ENCODE measurements at places on chromosomes 3 and 15.

- DNase-seq = peak; percentile 91
Observed at GRCh38 chr15:41971089-41971894, 1.1 kb downstream of the EHD4 start.

- no peak for DNase-seq
Observed at GRCh38 chr3:162538491-162538890, 1041.9 kb downstream of the OTOL1 start.

DNA sequence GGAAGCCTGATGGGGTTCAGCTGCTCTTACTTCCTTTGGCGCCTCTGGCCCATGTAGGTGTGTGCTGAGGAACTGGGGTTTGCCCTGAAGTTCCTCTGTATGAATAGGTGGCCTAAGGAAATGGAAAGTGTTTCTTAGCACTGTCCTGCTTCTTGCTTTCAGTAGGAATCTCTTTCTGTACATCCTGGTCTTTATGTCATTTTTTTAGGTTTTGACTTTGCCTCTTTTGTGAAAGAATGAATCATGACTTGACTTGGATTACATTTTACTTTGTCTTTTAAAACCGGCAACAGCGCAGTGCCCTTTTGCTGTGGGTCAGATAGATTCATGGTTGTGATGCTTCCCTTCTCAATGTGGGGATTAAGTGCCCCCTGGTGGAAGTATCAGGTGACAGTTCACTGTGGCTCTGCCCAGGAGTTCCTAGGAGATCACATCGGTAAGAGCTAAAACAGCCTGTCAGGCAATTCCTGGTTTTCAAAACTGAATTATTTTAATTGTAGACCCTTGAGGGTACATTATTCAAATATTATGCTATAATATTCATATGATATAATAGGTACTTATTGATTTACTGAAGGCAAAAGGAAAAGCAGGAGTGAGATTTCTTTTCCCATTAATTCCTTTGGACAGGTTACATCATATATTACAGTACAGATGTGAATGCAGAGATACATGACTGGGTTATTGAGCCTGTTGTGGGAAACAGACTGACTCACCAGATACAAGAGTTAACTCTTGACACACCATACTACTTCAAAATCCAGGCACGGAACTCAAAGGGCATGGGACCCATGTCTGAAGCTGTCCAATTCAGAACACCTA lies 95.4 kb downstream of the HCN4 start:
- DNase-seq = peak; percentile 60

DNA sequence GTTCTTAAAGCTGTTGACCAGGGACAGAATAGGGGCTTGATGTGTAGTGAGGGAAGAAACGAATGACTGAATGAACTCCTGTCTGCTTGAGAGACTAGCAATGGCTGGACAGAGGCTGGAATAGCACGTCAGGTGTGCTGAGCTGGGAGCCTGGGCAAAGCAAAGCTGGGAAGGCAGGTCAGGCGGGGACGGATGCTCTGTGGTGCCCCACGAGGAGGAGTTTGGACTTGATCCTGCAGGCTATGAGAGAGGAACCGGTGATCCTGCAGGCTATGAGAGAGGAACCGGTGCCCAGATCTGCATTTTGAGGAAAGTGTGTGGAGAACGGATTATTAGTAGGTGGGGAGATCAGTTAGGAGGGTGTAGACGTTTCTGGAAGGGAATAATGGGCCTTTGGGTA lies 31.3 kb upstream of the PSTPIP1 start:
- no peak for DNase-seq

- peak; percentile 65 for DNase-seq
Observed at GRCh38 chr3:158845765-158846350, 44.0 kb downstream of the MFSD1 start.

DNA sequence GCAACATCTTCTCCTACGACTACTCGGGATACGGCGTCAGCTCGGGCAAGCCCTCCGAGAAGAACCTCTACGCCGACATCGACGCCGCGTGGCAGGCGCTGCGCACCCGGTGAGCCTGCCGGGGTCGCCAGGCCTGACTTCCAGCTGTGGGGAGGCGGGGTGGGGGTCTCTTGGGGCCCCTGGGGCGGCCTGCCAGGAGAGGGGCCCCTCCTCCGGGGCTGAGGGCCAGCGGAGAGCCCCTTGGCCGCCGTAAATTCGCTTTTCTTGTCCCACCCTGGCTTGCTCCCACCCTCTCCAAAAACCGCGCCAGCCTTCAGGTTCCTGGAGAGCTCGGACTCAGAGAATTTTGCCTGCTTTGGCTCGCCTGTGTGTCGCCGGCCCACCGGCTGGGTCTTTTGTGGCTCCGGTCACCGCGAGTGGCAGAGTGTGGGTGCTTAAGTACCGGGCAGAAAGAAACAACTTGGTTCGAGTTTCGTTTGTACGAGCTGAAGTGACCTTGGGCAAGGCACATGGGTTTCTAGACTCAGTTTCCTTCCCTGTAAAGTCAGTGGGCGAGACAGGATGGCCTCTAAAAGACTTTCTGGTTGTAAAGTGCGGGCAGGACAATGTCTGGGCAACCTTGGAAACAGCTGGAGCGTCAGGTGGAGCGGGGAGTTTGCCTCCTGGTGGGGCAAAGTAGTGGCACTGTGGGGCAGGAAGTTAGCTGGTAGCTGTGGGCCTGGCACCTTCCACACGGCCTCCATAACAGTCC lies 976 bp downstream of the ABHD17C start:
- DNase-seq = no peak

GRCh38 chr3:153129426-153129825 lies 32.6 kb upstream of the RAP2B start:
- no peak for DNase-seq

GRCh38 chr3:70072180-70072579 lies 72.6 kb downstream of the SAMMSON start:
- DNase-seq = no peak

DNA sequence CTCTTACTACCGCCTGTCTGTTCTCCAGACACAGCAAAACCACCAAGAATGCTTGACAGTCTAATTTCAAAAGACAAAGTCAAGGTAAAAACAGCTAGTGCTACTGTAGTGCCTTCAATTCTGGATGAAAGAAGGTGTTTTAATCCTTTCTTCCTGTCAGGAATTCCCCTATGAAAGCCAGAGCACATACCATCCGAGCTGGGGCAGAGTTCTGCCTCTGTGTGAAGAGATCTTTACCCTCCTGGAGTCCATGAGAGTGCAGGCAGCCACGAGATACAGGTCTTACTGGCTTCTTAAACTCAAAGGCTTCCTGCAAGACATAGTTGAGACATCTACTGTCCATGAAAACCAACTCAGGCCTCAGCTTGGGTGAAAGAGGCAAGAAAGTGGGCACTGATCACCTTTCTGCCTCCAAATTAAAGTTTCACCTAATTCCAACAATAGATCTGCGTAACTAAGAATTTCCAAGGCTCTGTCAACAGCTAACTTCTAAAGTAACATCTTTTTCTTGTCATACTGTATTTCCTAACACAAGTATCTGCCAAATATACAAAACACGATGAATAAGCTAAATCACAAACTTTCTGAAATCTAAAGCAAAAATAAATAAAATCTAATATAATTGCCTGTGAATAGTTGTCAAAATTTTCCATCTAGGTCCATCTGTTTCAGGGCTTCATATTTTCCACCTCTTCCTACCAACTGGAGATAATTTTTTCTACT lies 7.5 kb downstream of the CDC25A start:
- no peak for DNase-seq

- no peak for DNase-seq
Observed at GRCh38 chr3:137972396-137972795, 37.6 kb upstream of the CLDN18 start.

GRCh38 chr3:157127831-157128767 lies 31.8 kb downstream of the CCNL1 start:
- peak; percentile 65 for DNase-seq

- DNase-seq = no peak
Observed at GRCh38 chr3:163011596-163011995, 1515.0 kb downstream of the OTOL1 start.

GRCh38 chr15:56794553-56795329 lies 61.4 kb upstream of the ZNF280D start:
- no peak for DNase-seq

GRCh38 chr3:52983336-52983807 lies 62.5 kb downstream of the SFMBT1 start:
- peak; percentile 65 for DNase-seq

DNA sequence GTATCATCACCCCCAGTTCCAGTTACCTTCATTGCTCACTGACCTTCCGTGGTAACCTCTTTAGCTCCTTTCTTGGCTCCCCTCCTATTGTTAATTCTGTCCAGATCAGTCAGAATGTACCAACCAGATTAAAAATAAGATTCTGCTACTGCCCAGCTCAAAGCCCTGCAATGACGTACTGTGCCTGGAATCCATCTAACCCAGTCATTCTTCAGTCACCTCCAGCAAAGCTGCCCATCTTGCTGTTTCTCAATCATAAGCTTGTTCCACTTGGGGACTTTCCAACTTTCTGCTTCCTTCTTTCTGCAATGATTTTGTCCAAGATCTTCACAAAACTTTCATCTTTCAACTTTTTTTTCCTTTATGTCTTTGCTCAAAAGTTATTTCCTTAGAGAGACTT lies 512.0 kb upstream of the ZNF385D start:
- no peak for DNase-seq

DNA sequence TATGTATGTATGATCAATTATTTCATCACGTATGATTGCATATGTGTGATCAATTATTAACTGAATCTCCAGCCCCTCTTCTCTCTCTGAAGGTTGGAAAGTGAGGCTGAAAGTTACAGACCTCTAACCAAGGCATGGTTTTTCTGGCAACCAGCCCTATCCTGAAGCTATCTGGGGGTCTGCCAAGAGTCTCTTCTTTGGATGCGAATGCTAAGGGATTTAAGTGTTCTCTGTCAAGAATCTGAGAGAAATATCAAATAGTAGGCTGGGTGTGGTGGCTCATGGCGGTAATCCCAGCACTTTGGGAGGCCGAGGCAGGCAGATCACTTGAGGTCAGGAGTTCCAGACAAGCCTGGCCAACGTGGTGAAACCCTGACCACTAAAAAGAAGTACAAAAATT lies 8.1 kb downstream of the NKTR start:
- DNase-seq = no peak

DNA sequence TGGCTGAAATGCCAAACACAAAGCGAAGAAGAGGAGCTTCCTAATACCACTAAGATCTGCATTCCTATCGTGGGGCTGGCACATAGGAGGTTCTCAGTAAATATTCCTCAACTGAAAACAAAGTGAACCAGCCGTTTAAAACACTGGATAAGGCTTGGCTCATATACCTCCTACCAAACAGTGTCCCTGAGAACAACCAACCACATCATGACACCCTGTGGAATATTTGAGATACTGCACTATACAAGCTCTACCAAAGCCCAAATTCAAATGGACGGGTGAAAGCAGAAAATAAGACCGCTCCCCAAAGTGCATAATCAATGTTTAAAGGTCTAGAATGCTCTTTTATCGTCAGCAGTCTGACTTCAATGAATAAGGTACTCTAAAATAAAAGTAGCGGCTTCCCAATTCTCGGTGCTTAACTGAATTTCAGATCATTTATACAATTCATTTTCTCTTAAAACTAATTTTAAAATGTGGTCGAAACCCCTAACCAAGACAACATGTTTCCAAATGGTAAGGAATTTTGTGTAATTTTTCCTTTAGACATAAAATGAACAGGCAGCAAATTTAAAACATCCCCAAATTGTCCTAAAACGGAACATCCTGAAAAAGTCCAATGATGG lies 425.8 kb downstream of the ERC2 start:
- DNase-seq = no peak

DNA sequence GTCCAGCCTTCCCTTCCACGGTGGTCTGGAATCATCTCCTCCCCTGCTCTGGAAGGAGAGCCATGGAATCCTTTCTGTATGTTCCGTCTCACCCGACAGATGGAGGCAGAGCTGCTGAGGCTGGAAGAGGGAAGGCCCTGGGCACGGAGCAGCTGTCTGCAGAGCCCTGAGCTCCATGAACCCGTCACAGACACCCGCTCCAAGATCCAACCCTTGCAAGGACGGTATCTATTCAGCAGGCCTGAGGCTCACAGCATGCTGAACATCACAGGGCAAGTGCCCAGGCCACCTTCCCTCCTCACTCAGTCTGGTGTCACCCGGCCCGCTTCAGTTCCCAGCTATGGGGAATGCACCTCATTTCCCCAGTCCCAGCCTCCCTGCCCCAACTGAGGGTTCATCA lies 103.9 kb downstream of the LRIG1 start:
- DNase-seq = no peak

DNA sequence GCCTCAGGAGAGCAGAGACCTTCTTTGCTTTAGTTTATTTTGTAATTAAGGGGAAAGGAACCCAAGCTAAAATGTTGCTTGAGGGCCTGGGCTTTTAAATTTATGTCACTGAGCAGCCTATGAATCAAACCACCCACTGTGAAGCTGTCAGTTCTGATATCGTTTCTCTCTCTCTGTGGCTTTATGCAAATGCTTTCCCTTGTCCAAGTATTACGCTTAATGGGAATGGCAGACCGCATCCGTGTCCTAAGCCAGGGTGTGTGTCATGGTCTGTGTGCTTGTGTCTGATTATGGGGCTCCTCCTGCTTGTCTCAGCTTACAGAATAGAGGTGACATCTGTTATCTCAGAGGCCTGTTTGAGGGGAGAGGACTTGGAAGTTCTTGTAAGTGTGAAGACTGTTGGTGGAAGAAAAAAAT lies 82.4 kb downstream of the EBLN2 start:
- DNase-seq = no peak

DNA sequence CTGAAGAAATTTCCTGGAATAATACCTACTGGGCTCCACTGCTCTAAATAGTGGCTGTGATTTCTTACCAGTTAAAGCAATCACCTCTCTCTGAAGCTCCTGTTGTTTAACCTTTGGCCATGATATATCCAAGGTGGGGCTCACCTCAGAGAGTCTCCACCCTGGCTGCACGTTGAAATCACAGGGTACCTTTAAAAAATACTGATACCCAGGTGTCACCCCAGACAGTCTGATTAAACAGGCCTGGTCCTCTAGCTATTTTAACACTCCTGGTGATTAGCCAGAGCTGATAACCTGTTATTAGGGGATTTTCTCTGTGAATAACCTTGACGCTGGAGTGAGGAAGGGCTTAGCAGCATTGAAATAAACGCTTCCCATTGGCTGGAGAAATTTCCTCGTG lies 22.3 kb upstream of the ZBTB38 start:
- no peak for DNase-seq

- no peak for DNase-seq
Observed at GRCh38 chr15:55218056-55218455, 21.3 kb upstream of the RSL24D1 start.

DNA sequence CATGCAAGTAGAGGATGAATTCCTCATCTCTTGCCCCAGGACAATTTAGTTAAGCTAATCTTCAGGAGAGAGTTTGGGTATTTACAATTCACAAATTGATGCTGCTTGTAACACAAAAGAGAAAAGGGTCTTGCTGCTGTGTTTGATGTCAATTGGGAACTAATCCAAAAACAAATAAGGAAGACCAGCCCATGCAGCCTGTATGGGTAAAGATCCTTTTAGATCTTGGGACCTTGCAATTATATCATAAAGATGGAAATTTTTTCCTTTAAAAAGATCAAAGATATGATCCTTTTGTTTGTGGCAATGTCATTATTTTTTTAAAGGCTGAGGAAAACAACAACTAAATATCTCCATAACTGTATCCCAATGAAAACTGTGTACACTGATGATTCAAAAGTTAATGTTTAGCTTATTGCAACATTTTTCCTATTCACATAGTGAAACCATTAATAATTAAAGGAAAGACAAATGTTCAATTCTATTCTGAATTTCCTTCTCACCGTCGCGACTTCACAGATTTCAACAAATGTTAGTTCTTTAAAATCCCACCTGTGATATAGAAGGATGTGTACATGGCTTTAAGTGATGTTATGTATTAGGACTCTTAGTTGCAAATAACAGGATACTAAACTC lies 40.2 kb downstream of the TMEM212 start:
- DNase-seq = no peak

- no peak for DNase-seq
Observed at GRCh38 chr3:43319794-43320193, 33.5 kb downstream of the SNRK start.

GRCh38 chr3:37532168-37532567 lies 329.5 kb upstream of the CTDSPL start:
- no peak for DNase-seq
